ENCODE measurements at places on chromosomes 3 and 15.

- DNase-seq, result peak; percentile 41
These were observed 93.0 kb downstream of the NFKBIZ start for GRCh38 chr3:101942356-101942755.

DNA sequence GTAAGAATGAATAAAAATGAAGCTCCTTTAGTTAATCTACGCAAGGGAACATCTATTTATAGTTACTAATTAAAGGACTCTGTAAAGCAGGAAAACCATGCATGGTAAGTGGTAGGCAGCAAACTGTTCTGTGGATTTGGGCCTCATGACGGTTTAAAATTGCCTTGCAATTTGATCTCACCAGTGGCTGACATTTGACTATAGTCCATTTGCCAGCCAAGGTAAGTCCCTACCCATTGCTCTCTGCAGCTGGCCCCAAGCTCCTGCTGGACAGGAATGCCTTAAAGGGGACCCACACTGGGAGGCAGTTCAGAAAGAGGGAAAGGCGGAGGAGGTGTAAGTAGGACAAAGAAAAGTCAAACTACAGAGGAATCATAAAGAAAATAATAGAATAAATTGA is 203.3 kb downstream of the PLCL2 start:
- DNase-seq, result no peak

- peak; percentile 49 for DNase-seq
These were observed 773 bp downstream of the ANKRD28 start for GRCh38 chr3:15796771-15797641.

DNA sequence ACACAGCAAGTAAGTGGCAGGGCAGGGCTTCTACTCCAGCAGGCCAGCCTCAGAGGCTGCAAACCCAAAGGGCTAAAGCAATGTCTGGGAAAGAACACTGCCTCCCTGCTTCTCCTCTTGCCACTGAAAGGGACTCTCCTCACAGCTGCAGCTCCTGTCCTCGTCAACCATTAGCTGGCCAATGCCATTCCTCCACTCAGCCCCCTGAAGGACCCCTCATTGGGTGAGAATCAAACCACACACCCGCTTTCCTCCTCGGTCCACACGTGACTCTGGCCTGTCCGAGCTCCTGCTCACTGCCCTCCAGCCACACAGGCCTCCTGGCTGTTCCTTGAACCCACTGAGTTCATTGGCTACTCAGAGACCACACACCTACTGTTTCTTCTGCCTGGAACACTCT is 253.7 kb upstream of the TLE3 start:
- no peak for DNase-seq

GRCh38 chr3:193865339-193865738 is 270.6 kb upstream of the HES1 start:
- DNase-seq, result no peak

GRCh38 chr3:29426302-29427226 is 145.7 kb downstream of the RBMS3 start:
- DNase-seq, result no peak

GRCh38 chr3:197480320-197480719 is 75.4 kb downstream of the BDH1 start:
- no peak for DNase-seq

- DNase-seq, result peak; percentile 21
These were observed 464.1 kb upstream of the RARB start for GRCh38 chr3:24963762-24964625.

GRCh38 chr15:63189941-63190768 is 749 bp downstream of the RAB8B start:
- no peak for DNase-seq

DNA sequence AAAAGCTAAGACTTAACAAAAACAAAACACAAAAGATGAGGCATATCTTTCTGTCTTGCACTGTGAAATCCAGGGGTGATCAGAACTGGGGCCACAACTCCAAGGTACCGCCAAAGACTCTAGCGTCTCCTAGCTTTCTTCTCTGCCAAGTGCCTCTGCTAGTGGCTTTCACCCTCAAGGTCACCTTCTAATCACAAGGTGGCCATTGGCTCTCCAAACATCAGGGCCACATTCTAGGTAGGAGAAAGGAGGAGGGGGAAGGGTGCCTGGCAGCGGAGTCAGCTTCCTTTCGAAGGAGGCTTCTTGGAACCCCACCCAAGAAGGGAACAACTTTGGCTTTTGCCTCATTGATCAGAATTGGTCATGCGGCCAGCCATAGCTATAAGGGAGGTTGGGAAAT is 168.8 kb upstream of the SMAD3 start:
- DNase-seq, result no peak

DNA sequence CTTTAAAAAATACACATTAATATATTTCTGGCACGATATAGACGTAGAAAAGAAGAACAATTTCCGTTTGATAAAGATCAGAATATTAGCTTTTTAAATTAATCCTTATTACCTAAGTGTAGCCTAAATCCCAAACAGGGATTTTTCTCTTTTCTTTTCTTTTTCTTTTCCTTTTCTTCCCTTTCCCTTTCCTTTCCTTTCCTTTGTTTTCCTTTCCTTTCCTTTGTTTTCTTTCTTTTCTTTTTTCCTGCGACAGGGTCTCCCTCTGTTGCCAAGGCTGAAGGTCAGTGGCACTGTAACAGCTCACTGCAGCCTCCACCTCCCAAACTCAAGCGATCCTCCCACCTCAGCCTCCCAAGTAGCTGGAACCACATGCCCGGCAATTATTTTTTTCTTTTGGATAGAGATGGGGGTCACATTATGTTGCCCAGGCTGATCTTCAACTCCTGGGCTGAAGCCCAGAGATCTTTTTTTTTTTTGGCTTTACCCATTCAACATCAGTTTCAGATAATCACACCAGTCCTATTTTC is 1.8 kb upstream of the USF3 start:
- no peak for DNase-seq

GRCh38 chr3:135982922-135983581 is 17.5 kb downstream of the PPP2R3A start:
- DNase-seq, result no peak

GRCh38 chr3:43030162-43030935 is 51.2 kb downstream of the GASK1A start:
- DNase-seq, result no peak

GRCh38 chr15:36791844-36792571 is 212.6 kb downstream of the CDIN1 start:
- DNase-seq, result no peak
